Stimulated activated CD8-positive, alpha-beta memory T cell treated with anti-CD3 and anti-CD28 coated beads, Interleukin-4, amount 100 ng/mL, for 4 hours (primary cell): ENCODE measurements at places on chromosomes 2 and 18.

GRCh38 chr2:235614176-235614860 lies 120.5 kb downstream of the AGAP1 start:
- no peak for DNase-seq

- no peak for DNase-seq
Observed at GRCh38 chr2:201411421-201411820, 39.8 kb downstream of the TRAK2 start.

DNA sequence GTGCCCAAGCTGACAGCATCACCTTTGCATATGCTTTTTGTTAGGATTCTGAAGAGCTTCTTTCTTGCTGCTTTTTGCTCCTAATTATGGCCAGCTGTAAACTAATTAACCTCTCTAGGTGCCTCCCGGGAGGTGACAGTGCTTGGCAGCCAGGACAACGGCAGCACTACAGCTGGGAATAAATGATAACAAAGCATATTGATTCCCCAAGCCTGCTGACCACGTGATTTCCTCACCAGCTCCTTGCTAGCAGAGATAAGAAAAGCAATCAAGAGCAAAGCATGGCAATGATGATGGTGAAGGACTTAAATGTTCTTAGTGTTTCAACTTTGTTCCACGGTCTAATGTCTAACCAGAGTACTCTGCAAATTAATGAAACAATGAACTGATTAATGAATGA lies 1074.4 kb upstream of the GYPC start:
- no peak for DNase-seq

GRCh38 chr18:1466035-1466434 lies 561.4 kb downstream of the ADCYAP1 start:
- DNase-seq: no peak

DNA sequence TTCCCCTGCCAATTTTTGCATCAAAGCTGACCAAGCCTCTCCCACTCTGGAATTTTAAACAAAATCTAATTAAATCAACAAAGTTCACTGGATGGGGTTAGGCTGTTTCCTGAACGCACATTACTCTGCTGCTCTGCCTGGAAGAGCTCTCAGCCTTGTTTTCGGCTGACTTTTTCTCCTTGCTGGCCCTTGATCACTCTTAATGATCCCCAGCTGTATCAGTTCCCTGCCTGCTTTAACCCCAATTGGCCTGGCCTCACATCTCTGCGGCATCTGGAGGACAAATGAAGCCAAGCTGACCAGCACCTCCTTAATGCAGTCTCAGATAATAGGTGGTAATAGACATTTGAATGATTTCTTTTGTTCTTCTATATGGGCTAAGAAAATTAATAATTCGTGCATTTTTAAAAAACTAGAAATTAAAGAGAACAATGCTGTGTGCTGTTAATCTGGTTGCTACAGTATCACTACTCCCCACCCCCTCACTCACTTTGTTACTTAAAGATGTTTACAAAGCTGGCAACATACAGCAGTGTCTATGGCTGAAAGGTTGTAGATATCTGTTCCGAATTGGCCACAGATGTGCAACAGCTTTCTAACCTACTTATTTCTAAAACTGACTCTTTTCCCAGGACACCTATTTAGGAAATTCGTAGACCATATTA lies 415.2 kb upstream of the KCNH7 start:
- no peak for DNase-seq

GRCh38 chr18:47422524-47422923 lies 171.1 kb upstream of the SKOR2 start:
- DNase-seq: no peak

DNA sequence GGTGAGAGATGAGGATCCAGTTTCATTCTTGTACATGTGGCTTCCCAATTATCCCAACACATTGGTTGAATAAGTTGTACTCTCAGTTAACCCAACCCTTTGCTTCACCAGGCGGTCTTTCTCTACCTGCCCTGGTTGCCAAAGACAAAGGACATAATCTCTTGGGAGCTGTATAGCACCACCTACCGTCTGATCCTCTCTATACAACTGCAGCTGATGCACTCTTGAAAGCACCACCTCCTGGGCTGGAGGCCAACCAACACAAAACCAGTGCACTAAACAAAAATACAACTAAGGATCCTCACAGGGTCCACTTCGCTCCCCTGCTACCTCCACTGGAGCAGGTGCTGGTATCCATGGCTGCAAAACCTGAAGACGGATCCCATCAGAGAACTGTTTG lies 473.6 kb upstream of the NRXN1 start:
- DNase-seq: no peak

DNA sequence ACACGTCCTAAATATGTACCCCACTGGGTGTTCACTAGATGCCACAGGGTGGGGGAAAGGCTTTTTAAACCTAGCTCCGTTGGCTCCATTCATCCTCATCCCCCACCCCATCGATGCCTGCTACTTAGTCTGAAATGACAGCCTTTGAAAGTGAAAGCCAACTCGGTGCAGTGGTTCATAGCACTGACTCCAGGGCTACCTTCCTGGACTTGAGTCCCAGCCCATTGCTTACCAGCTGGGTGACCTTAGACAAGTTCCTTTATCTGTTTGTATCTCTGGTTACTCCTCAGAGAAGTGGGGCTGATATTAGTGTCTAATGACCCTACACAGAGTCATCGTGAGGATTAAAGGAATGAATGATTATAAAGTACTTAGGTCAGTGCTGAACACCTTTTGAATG lies 24.4 kb downstream of the EHD3 start:
- no peak for DNase-seq

GRCh38 chr18:23592911-23593310 lies 6.6 kb upstream of the NPC1 start:
- DNase-seq: no peak

DNA sequence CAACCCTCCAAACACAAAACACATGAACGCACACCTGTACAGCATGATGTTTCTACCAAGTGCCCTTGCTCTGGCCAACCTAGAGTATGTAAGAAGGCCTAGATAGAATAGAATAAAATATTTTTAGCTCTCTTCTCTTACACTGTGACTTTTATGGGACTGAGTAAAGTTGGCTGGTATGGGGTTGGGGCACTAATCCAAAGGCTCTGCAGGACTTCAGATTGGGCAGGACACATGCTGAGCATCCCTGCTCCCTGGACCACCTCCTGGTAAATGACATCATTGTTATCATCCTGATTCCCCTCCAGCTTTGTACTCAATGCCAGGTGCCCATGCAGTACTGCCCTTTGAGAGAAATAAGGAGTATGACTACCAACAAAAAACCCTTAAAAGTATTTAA lies 322.2 kb downstream of the SLC8A1 start:
- no peak for DNase-seq

GRCh38 chr2:14635391-14635871 lies 2.9 kb downstream of the LRATD1 start:
- no peak for DNase-seq

DNA sequence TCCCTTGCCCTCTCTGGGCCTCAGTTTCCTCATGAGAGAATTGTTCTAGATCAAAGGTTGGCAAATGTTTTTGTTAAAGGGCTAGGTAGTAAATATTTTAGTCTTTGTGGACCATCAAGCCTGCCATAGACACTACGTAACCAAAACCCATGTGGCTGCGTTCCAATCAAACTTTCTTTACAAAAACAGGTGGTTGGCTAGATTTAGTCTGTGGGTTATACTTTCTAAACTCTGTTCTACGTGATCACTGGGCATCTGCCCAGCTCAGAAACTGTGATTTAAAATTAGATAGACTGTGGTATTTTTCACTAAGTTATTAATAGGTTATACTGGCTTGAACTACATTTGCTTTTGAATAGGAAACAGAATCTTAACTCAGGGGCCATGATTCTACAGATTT lies 149.8 kb upstream of the DCC start:
- no peak for DNase-seq

DNA sequence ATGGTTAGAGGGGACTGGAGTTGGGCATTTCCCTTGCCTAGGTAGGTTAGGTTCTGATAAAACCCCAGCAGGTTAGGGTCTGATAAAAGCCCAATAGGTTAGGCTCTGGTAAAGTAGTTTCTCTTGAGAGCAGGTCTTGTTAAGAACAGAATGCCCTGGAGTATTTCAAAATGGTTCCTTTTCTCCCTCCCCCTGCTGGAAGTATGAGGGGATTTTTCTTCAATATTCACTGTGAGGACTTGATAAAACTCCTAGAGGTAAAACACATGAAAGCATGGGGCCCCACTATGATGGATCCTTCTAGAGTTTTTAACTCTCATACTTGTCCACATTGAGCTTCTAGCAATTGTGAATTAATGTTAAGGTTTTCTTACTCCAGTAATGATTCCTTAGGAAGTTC lies 27.6 kb downstream of the ANKAR start:
- no peak for DNase-seq

DNA sequence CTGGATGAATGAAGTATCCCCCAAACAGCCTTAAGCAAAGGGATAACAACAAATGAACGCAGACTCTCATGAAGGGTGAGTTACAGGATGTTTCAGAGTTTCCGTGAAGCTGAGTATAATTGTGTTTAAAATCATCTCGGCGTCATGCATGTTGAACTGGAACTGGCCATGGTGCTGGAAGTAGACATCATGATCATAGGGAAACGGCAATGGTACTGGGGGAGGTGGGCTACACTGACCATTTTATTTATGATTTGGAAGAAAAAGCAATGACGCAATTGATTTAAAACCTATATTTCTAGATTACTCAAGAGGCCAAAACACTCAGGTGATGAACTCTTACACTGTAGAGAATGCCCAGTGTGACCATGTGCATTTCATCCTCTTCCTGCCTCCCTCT lies 387.9 kb upstream of the MYT1L start:
- DNase-seq: no peak

- DNase-seq: no peak
Observed at GRCh38 chr2:28052691-28053090, 162.2 kb downstream of the BABAM2 start.

DNA sequence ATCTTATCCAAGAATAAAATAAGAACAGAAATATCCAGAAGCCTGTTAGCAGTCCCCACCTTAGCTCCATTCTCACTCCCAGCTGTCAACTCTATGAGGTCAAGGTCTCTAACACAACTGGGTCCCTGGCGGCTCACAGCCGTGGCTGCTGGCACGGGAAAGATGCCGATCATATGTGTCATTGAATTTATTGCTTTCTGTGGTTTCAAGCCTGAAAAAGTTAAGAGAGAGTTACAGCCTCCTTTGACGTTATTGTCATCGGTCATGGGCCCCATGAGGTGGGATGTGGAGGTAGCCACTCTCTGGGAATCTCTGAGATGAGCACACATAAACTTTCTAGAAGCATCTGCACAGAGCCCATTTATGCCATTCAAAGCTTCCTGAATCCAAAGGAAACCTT lies 28.7 kb upstream of the CABLES1 start:
- no peak for DNase-seq

GRCh38 chr18:28109781-28110560 lies 67.0 kb downstream of the CDH2 start:
- no peak for DNase-seq

DNA sequence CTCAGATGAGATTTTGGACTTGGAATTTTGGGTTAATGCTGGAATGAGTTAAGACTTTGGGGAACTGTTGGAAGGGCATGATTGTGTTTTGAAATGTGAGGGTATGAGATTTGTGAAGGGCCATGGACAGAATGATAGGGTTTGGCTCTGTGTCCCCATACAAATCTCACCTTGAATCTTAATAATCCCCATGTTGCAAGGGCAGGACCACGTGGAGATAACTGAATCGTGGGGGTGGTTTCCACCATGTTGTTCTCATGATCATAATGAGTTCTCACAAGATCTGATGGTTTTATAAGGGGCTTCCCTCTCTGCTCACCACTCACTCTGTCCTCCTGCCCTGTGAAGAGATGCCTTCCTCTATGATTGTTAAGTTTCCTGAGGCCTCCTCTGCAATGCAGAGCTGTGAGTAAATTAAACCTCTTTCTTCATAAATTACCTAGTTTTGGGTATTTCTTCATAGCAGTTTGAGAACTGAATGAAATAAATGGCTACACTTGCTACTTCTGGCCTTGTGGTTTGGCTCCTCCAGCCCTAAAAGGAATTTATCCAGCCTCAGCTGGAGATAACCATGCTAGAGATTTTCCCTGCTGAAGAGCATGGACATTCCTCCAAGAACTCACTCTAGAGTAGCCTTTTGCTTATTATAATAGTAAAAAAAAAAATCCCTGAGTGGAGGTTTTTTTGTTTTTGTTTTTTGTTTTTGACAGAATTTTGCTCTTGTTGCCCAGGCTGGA lies 144.3 kb upstream of the TFPI start:
- no peak for DNase-seq

- DNase-seq: no peak
Observed at GRCh38 chr18:78711971-78712370, 267.6 kb upstream of the SALL3 start.

DNA sequence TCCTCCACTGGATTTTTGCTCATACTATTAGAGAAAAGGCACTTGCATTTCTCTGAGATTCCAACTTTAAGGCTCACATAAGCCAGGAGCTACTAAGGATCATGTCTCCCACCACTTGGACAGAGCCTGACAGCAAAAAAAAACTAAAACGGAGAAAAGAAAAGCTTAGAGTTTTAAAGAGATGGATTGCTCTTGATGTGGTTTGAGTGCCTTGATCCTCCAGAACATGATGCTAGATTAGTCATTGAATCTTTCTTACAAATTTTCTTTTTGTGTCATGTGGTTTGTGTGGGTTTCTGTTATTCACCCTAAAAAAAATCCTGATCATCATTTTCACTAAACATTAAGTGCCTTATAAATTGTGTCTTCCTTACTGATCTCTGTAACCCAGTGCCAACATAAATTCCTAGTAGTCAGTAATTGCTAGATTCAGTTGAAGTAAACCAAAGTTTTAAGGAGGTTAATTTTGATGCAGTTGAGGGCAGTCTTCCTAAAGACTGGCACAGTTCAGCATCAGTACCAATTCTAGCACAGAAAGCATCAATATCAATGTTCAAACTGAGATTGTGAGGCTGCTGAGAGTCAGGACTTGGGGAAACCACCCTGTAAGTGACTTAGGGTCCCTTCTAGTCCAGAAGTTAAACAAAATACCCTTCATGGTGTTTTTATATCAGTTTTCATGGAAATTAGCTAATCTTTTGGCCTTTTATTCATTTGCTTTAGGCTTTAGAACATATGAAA lies 206.3 kb downstream of the RAD51AP2 start:
- no peak for DNase-seq

- no peak for DNase-seq
Observed at GRCh38 chr2:160257041-160257742, 57.1 kb upstream of the ITGB6 start.

DNA sequence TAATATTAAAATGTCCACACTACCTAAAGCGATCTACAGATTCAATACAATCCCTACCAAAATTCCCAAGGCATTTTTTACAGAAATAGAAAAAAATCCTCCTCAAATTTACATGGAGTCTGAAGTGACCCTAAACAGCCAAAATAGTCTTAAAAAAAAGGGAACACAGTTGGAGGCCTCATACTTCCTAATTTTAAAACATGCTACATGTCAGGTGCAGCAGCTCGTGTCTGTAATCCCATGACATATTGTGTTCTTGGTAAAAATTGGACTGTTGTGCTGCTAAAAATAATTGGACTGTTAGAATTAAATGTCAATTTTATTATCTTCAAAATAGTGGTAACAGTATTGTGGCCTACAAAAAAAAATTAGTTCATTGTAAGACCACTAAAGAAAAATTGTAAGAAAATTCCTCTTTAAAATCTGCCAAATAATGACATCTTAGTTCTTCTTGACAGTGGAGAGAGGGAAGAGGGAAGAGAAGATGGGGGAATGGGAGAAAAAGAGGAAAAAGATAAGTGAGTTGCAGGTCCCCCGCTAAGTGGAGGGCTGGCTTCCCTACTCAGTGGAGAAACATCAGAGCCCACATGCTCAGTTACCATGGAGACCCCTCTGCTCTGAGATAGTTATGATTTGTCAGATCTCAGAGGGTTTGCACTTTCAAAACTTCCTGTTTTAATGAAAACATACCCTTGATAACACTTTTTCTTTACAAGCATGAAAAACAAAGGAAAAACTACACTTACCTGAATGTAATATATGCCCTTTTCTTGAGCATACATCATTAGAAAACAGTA lies 46.5 kb downstream of the UNC50 start:
- no peak for DNase-seq
